ENCODE measurements at places on chromosomes 7 and 10.

DNA sequence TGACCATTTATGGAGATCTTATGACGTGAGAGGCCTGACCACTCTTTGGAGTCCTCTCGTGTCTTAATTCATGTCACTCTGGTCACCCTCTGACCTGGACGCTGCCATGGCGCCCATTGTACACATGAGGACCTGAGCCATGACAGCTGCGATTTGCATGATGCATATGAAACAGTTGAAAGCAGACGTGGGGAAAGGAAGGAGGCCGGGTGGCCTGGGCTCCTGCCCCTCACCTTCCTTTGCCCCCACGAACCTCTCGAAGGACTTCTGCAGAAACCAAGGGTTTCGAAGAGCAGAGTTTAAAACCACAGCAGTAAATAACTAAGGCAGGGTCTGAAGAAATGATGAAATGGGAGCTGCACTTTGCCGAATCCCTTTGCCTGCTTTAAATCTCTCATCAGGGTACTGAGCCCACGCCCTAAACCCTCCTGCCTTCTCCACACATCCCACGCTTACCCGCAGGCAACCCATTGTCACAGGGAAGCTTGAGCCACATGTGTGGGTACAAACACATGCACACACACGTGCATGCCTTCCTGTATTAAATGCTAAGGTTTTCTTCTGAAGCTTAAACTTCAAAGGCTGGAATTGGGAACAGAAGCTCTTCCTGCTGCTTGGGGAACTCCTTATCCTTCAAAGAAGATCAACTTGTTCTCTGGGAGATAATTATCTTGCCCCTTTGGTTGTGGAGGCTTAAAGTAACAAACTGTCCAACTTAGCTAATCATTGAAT lies 11.7 kb upstream of the CALML3 start:
- no peak for ATAC-seq

GRCh38 chr7:8085420-8085819 lies 116.8 kb downstream of the GLCCI1 start:
- no peak for ATAC-seq

DNA sequence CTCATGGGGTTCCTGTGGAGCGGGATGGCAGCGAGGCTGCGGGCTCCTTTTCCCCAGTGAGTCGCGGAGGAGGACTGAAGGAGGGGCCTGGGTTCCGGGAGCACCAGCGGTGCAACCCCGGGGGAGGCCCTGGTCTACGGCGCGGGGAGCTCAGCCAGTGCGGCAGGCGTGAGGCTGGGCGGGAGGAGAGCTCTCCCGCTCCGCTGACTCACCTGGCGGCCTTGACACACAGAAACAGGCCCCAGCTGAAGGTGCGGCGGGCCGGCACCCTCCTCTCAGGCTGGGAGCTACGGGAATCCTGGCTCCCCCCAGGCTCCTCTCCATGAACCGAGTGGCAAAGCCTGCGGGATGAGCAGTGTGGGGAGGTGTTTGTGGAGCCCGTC lies 6.8 kb upstream of the NOM1 start:
- ATAC-seq, result peak; percentile 38

- no peak for ATAC-seq
These were observed 1283.5 kb upstream of the CELF2 start for GRCh38 chr10:9734218-9734617.

DNA sequence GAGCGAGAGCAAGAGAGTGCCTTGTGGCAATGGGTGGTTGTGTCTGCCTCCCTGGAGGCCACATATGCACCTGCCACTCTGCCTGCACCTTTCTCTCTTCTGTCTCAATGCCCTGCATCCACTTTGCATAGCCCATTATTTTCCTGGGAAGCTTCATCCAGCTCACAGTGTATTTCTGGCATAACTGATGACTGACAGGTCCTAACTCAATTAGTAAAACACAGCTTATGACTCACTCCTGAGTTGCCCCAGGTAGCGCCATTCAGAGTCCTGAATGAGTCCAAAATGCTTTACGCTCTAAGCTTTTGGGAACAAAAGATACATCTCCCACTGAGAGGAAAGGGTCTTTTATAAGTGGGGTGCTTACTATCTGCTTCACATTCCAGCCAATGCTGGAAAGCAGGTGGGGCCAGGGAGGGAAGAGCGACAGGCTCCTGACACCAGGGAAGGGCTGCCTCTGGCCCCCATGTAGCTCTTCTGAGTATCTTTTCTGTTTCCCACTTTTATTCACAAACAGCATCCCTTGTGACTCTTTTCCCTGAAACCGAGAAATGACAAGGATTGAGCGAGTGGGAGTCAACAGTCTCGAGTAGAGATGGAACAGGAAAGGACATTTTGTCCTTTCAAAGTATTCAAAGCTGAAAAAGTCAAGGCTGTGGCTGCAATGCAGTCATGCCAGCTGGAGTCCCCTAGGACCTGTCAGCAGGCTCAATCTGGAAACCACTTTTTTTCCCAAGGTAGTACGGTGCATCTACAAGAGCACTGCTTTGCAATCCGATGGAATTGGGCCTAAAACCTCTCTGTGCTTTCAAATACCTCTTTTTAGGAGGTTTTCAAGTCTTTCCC lies 479.3 kb upstream of the PODXL start:
- no peak for ATAC-seq

DNA sequence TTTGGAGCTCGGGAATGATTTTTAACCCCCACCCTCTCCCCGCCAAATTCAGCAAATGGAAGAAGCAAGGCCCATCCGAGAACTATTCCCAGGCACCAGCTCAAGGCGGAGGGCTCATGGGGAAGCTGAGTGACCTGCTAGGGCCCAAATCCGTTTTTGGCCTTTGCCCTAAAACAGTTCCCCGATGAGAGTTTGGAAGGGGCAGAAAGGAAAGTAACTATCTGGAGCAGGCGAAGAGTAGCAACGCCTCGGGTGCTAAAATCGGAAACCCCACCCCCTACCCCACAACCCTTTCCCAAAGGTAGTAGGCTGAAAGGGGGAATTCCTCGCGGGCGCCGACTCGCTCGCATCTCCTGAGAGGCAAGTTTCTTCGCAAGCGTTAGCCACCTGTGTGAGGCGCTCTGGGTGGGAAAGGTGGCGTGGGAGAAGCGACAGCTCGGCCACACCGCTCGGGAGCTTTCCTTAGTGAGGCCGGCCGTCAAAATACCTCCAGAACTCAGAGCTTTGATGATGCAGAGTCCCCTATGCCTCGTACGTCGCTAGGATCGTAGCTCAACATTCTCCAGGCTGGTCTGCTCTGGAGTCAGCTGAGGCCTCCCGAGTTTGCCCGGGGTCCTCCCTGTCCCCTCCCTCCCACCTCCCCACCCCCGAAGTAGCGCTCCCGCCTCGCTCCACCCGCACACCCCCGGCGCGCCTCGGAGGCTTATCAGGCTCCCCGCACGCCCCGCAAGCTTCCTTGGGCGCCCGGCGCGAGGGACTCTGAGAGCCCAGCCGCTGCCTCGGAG lies 642 bp upstream of the PRKG1 start:
- ATAC-seq, result no peak

DNA sequence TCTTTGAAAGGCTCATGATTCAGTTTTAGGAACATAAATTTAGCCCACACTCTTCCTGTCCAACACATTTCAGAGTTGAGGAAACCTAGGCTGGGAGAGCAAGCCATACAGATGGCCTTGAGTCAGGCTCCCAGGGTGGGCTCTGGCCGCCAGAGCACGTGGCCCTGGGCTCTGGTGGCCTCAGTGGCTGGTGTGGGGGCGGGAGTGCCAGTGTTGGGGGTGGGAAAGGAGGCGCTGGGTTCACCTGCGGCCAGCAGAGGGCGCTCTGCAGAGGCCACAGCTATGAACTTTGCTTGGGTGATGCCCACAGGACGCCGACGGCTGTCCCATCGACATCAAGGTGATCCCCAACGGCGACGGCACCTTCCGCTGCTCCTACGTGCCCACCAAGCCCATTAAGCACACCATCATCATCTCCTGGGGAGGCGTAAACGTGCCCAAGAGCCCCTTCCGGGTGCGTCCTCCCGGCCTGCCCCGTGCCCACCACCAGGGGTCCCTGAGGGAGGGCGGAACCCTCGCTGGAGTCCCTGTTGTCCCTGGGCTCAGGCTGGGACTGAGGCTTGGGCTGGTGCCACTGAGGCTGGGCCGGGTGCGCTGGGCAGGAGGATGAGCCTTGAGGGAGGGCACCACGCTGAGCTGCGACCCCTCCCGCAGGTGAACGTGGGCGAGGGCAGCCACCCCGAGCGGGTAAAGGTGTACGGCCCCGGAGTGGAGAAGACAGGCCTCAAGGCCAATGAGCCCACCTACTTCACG lies 11.9 kb downstream of the FLNC start:
- ATAC-seq, result peak; percentile 50

DNA sequence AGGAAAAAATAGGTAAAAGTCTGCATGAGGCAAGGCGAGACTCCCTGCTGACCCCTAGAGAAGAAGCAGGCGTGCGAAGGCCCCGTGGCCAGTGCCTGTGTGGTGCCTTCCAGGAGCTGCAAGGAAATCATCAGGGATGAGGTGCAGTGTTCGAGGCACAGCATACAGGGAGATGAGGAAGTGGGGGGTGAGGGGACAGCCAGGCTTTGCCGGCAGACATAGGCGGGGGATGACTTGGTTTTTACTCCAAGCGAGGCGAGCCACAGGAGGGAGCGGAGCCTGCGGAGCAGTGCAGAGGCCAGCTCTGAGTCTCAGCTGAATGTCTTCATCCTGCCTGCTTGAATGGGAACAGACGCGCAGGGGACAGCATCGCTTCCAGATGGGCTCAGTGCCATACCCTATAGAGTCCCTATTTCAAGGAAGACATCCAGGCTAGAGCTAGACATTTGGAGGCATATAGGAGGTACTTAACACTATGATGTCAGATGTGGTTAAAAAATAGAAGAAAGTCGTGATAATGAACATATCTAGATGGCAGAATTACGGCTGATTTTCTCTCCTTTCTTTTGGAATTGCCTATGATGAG lies 49.5 kb downstream of the TCERG1L start:
- ATAC-seq, result no peak

DNA sequence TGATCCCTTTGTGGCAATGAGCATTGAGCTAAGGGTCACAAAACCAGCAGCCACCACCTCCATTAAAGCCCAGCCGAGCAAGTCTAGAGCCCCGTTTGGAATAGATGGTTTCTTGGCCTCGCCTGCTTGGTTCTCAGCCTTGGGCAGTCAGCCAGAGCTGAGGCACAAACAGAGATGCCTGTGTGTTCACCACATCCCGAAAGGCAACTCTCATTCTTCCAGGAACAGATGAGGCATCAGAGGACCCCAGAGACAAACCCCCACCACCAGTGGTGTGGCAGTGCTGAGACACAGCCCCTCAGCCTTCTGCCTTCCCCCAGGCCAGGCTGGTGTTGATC lies 203.3 kb upstream of the ZMIZ1 start:
- no peak for ATAC-seq

GRCh38 chr7:1817061-1817712 lies 147.1 kb downstream of the ELFN1 start:
- no peak for ATAC-seq

- peak; percentile 55 for ATAC-seq
These were observed 9.4 kb downstream of the WBP1L start for GRCh38 chr10:102752934-102753664.

GRCh38 chr10:60035984-60036383 lies 129.6 kb upstream of the CCDC6 start:
- no peak for ATAC-seq

DNA sequence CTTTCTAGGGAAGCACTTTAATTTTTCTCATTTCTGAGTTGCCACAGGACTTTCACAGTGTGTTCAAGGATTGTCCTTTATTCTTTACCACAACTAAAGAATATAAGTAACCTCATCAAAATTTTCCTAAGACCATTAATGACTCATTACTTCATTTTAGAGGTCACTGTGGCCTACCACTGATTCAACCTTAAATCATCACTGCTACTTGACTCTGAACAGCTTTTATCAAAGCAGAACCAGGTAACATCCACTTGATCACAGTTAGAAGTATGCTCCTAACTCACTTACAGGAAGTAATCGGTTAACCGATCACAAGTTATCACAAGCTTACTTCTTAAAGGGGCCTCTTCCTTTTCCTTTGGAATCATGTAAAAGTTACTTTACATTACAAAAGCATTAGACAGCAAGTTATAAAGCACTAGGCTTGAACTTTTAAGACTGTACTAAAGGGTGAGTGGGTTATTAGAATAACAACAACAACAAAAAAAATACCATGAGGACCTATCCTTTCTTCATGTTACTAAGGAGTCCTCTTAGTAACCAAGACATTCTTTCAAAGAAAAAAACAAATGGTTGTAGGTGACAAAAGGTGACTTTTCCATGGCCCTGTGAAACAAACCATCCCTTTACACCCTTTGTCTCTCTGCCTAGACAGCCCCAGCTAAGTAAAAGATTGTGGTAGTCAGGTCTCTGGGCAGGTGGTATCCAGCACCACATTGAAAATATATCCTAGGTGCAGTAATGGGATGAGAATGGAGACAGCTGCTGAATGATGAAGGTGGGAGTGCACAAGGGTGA lies 40.0 kb upstream of the PDK4 start:
- ATAC-seq, result no peak

GRCh38 chr7:51301806-51302205 lies 14.8 kb downstream of the COBL start:
- no peak for ATAC-seq

GRCh38 chr7:131689662-131690234 lies 133.3 kb upstream of the PODXL start:
- ATAC-seq, result no peak

DNA sequence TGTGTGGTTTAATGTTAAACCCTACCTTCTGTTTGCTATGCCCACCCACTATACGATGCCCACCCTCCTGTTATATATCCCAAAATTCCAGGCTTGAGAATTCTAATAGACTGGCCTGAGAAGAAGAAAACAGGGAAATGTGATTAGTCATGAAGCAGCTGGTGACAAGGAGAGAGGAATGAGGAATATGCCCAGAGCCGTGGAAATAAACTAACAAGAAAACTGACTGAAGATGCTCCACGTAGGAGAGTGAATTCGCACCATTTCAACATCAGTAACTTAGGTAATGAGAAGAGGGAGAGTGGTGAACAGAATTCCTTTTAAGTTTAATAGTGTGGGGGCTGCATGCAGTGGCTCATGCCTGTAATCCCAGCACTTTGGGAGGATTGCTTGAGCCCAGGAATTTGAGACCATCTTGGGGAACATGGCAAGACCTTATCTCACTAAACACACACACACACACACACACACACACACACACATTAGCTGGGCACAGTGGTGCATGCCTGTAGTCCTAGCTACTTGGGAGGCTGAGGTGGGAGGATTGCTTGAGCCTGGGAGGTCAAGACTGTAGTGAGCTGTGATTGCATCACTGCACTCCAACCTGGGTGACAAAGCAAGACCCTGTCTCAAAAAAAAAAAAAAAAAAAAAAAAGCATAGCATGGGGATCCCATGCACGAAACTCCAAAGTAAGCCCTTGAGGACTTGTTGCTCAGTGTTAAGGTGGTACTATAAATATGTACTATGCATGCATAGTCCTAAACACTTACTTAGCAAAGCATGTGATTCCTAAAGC lies 16.1 kb upstream of the SYPL1 start:
- ATAC-seq, result no peak

- no peak for ATAC-seq
These were observed 555.4 kb downstream of the SH2D4B start for GRCh38 chr10:81093056-81093455.
